Choroid plexus epithelial cell (primary cell): ENCODE measurements at places on chromosomes 1 and 21.

- peak; percentile 100 for DNase-seq
These were observed 18.6 kb downstream of the AZIN2 start for GRCh38 chr1:33099290-33100118.

- DNase-seq, result no peak
These were observed 196.3 kb upstream of the LMO4 start for GRCh38 chr1:87132284-87132870.

GRCh38 chr1:3456449-3456963 is 2.0 kb downstream of the ARHGEF16 start:
- DNase-seq, result no peak

DNA sequence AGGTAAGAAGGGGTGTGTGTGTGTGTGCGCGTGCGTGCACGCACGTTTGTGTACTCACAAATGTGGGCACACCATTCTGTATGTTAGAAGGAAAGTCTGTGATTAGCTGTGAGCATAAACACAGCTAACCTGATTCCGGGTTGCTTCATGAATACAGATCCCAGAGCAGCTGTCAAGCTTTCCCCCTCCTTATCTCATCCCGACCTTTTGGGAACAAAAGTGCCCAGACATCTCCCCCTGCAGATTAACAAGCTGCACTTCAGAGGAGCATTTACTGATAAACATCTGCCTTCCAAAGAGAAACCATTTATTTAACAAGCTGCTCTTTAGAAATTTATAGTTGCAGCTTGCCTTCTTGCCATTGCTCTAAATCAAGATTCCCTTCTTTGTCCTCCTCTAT is 97.0 kb downstream of the MT1HL1 start:
- DNase-seq, result no peak

- DNase-seq, result peak; percentile 78
These were observed 117.1 kb downstream of the ZZZ3 start for GRCh38 chr1:77565321-77565720.

GRCh38 chr1:115363171-115363570 is 25.1 kb upstream of the NGF start:
- no peak for DNase-seq

DNA sequence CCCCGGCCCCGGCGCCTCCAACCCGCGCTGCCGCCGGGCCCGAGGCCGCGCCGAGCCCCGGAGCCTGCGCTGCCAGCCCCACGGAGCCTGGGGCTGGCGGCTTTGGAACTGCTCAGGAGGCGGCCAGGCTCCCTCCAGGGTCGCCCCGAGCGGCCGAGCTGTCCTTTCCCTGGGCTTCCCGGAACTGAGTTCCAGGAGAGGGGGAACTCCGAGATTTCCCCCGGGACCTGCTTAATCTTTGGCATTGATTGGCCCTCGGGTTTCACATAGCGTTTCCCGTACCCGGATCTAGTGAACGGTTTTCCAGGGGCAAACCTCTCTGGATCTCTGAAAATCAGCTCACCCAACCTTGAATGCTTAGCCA is 504 bp downstream of the H6PD start:
- DNase-seq, result peak; percentile 63

DNA sequence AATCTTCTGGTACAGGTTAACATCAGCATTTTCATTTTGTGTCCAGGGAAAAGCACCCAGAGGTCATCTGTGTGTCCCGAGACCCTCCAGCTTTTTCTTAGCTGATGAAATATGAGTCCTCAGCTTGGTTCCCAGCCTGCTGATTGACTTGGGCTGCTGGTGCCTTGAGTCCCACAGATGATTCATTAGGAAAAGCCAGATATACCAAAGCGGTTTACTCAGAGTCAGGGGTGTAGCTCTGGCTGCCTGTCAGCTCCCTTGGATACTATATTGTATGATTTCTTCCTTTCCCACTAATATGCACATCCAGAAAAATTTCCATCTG is 43.7 kb upstream of the MAB21L3 start:
- peak; percentile 92 for DNase-seq

DNA sequence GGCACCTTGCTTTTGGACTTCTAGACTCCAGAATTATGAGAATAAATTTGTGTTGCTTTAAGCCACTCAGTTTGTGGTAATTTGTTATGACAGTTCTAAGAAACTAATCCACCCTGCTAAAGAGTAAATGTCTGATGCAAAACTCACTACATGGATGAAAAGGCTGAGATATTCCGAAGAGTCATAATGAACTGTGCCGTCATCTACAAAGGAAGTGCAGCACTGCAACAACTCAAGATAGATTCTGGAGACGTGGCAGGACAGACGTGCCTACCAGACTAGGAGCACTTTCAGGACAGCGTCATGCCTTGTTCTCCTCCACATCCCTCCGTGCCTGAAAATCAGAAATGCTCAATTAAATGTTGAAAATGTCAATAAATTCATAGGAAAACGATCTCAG is 24.4 kb upstream of the IRF2BP2 start:
- DNase-seq, result no peak

DNA sequence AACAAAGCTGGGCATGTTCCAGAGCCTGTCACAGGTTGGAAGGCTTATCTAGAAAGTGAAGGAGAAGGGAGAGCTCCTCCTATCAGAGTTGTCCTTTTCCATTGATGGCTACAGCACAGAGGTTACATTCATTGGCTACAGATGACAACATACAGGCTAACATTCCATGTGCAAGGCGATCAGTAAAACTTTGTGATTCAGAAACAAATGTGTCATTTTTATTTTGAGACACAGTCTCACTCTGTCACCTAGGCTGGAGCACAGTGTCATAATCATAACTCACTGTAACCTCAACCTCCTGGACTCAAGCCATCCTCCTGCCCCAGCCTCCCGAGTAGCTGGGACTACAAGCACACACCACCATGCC is 32.6 kb downstream of the TRIM67 start:
- no peak for DNase-seq

DNA sequence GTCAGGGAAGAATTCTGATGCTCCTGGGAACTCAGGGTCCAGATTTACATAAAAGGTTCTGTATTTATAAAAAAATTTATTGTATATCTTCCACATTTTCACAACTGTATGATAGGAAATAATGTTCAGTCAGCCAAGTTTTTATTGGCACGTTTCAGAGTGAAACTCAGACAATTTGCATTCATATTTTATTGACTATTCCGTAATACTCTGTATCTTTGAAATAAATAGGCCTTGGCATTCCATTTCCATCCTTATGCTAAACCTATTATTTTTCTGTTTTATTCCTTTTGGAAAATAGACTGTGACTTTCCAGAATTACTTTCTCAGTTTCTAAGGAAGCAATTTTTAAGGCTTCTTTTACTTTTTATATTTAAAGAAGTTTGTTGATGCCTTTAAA is 329.0 kb downstream of the OLFM3 start:
- DNase-seq, result no peak

- DNase-seq, result no peak
These were observed 155.4 kb downstream of the SLC45A1 start for GRCh38 chr1:8473121-8473875.

DNA sequence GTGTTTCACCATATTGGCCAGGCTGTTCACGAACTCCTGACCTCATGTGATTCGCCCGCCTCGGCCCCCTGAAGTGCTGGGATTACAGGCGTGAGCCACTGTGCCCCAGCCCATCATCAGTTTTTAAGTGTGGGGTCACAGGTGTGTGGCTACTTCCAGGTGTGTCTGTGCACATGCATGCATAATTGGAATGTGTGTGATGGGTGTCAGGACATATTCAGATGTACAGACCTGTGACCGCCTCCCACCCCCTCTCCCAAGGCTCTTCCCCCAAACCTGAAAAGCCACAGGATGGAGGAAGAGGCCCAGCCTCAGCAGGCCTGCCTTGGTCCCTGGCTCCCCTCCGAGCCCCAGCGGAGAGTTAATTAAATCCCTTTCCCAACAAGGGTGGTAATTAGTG is 37.3 kb upstream of the CSF3R start:
- DNase-seq, result no peak

- peak; percentile 49 for DNase-seq
These were observed 195.2 kb downstream of the TOMM20 start for GRCh38 chr1:234933475-234933874.

DNA sequence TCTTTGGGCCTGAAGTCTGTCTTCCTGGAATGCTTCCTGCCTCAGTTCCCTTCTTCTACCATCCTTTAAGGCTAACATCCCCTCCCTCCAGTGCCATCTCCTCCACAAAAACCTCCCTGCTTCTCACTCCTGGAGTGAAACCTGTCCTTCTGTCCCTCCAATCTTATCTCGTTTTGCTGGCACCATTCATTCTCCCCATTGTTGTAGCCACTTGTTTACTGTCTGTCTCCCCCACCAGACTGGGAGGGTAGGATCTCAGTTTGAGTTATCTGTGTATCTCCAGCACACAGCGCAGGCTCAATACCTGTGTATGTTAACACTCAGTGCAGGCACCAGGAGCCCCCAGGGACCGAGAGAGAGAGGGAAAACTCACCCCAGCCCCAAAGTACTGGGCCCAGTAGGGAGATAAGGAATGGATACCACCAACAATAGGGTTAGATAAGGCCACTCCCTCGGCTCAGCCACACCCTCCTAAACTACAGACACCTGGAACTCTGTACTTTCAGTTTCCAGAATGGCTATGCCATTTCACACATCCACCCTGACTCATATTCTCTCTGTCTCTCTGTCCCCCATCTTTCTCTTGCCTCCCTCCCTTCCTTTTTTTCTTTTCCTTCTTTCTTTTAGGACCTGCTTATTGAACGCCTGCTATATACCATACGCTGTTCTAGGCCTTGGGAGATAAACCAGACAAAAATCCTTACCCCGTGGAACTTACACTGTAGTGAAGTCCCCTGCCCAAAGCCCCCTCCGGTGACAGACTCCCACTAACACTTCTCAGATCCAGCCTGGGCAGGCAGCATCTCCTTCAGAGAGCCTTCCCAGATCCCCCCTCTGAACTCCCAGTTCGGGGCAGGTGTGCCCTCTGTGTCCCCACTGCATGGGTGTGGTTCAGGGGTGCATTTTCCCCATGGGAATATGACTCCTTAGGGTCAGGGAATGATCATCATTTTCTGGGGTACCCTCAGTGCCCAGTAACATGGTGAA is 3.3 kb upstream of the SSBP3 start:
- no peak for DNase-seq
